Non-pigmented ciliary epithelial cell (primary cell): ENCODE measurements at places on chromosomes 4 and X.
A peak's percentile ranks its signal among the peaks of the same experiment; 100 is the strongest.

DNA sequence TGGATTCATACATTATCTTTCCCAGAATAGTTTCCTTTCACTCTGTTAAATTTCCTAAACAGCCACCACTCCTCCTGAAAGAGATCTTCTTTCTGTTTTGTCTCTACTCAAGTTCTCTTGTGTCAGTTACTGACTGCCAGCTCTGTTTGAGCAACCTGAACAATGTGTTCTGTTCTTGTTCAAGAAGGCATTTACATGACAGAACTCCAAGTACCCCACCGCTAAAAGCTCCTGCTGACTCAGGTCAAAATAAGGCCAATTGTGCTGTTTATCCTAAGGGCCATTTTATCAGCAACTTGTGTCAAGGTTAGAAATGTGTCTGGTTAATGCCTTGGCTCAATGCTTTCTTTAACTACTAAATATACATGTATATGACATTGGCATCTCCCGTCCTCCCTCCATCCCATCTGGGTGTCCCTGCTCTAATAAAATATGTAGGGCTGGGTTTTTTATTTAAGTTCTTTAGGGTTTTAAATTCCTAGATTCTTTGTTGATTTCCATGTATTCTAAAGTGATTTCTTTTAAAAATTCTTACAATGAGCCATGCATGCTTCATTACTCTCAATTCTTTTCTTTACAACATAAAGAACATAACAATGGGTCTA, 144.3 kb upstream of the PAQR3 start:
- no peak for DNase-seq

DNA sequence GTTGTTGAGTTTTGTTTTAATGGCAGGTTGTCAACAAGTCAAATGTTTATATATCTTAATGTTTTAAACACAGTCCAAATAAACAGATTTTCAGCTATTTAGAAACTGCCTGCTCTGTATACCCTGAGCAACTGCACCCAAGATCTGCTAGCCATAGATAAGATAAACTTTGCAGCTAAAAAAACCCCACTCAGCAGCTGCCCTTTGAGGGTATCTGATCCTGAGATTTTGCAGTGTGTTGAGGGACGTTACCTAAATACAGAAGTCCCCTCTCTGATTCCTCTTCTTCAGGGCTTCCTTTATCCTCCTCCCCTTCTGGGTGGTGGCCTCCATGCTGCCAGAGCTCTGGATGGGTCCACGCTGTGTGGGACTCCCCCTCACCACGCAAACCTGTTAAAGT, 11.0 kb upstream of the FGG start:
- no peak for DNase-seq

DNA sequence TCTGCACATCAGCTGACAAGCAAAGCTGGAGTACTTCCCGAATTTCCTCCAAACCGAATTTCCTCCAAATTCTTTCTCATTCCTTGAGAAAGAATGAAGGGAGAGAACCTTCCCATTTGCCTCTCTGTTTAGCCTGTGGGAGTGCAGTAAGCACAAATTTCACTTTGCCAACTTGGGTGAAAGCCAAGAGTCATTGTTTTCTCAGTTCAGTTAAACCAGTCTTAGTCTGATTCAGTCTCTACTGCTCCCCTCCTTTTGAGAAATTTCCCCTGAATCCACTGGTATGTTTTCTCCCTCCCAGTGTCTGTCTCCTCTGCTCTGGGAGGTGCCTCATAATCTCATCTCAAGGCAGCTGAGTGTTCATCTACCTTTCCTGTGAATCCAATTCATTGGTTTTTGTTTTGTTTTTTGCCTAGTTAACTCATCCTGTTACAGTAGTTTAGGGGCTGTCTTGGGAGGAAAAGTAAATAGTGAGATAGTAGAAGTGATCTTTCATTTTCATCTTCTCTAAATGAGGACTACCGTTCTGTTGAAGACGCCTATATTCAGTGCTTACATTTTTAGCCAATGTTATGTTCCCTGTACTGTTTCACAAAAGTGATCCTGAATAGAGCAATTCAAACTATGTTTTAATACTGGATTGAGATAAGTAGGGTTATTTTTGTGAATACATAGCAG, 49.0 kb downstream of the SYTL5 start:
- no peak for DNase-seq

DNA sequence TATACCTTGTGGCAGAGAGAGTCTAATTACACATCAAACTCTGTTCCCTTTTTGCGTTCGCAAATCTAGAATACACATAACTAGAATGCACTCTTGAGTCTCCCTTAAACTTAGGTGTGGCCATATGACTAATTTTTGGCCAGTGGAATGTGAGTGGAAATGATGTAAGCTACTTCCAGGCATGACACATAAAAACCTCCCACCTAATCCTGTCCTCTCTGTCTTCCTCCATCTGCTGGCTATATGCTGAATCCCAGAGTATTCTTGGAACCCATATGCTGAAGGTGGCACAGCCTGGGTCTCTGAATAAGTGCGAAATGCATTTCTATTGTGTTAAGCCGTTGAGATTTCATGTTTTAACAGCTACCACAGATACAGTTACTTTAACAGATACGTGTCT, 269.9 kb upstream of the NRK start:
- peak; percentile 11 for DNase-seq

DNA sequence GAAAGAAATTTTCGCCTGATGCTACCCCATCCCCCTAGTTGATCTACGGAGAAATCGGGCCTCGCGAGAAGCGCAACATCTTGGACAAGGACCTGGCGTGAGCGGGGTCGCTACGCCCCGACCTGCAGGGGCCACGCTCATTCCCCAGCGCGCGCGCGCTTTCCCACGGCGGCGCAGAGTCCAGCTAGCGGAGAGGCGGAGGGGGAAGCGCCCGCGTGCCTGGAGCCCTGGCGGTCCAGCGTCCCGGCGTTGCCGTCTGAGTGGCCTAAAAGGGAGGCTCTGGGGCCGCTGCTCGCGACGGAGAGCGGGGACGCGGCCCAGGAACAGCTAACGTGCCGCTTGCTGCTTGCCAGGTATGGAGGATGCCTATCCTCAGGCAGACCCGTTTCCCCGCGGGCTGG, 6.0 kb upstream of the SOX3 start:
- DNase-seq: no peak

DNA sequence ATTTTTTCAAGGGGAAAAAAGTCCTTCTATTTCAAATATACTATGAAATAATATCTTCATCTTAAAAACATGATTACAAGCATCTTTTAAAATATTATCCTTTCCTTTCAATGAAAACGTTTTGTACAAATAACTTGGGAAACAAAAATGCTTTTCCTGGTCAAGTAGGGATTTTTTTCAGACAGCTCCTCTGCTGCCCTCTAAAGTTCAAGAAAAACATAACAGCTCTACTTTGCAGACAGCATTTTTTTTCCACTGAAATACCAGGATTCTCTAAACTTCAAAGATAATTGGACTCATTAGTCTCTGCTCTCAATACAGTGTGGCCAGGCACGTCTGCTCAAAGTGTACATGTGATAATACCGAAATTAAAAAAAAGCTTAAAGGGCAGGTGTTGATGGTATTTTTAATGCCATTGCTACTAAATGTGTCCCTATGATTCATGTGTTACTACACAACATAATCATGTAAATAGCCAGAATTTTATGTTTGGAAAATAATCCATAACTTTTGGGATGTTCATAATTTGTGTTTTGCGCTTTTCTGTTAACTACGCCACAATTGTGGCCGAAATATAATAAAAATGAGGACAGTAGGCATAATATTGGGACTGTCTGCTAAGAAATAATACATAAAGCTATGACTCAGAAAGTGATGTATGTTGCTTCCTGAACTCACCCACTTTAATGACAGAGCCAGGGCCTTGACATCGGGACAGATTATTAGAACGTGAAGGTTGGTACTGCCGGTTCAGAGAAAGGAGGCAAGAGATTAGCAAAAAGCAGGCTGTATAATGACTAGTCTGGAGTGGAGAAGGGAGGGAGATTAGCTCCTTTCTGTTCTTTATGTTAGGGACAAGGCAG, 478.9 kb downstream of the KCNIP4 start:
- DNase-seq: no peak

GRCh38 chrX:93538575-93538974, 134.8 kb downstream of the NAP1L3 start:
- DNase-seq: no peak

GRCh38 chrX:79140731-79141130, 3.8 kb upstream of the GPR174 start:
- no peak for DNase-seq

GRCh38 chrX:11647138-11647537, 18.6 kb downstream of the ARHGAP6 start:
- DNase-seq: no peak

- DNase-seq: no peak
These were observed at the start of gene FHL1 for GRCh38 chrX:136147315-136147901. TSS of gene FHL1 (plus strand) at chrX:136147533.

- DNase-seq: no peak
These were observed 12.9 kb downstream of the GPRIN3 start for GRCh38 chr4:89294573-89295269.
